ENCODE measurements at places on chromosomes 12 and 14.

- DNase-seq, result no peak
Observed at GRCh38 chr12:89448526-89448925, 76.1 kb downstream of the GALNT4 start.

- no peak for DNase-seq
Observed at GRCh38 chr14:100900837-100901390, 2.6 kb downstream of the RTL1 start.

- DNase-seq, result no peak
Observed at GRCh38 chr14:101518611-101519473, 42.5 kb upstream of the DIO3 start.

DNA sequence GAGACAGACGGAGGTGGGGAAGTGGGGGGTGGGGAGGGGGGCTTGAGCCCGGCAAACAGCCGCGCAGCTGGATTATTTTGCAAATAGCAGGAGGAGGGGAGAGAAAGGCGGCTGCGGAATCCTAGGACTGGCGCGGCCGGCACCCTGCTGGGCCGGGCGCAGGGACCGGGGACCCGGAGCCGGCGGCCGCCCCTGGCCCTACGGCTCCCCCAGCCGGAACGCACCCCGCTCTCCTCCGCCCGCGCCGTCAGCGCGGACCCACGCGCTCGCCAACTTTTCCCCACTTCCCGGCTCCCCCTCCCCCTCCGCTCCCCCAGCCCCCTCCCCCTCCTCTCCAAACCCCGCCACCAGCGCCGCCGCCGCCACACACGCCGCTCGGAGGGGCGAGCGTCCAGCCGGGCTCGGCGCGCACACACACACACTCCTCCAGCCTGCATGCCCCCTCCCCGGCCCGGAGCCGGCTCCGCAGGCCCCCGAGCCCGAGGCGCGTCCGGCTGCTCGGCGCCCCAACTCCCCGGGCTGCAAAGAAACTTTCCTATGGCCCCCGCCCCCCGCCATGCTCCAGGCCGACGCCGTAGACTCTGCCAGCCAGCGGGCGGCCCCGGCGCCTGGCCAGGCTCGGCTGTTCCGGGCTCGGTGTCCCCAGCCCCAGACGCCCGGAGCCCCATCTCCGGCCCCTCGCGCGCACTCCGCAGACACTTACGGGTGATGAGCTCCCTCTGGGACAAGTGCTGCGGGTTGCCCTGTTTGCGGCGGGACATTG, 1.4 kb downstream of the BCL11B start:
- DNase-seq, result no peak

DNA sequence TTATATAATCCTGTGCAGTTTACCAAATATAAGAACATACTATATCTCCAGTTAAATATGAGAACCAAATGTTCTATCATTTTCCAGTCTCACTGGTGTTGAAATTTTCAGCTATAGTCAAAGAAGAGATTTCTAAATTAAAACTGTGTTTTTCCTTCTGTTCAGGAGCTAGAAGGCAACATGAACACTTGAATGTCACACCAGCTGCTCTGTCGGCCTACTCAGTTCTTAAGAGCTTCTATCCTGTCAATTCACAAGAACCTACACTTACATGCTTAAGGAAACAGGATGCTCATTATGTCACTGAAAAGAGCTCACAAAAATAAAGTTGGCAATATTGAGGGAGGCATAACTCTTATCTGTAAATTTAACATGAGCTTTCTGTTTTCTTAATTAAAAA, 43.1 kb downstream of the ATP2B1 start:
- DNase-seq, result no peak
